ENCODE measurements at places on chromosomes 7 and 10.

DNA sequence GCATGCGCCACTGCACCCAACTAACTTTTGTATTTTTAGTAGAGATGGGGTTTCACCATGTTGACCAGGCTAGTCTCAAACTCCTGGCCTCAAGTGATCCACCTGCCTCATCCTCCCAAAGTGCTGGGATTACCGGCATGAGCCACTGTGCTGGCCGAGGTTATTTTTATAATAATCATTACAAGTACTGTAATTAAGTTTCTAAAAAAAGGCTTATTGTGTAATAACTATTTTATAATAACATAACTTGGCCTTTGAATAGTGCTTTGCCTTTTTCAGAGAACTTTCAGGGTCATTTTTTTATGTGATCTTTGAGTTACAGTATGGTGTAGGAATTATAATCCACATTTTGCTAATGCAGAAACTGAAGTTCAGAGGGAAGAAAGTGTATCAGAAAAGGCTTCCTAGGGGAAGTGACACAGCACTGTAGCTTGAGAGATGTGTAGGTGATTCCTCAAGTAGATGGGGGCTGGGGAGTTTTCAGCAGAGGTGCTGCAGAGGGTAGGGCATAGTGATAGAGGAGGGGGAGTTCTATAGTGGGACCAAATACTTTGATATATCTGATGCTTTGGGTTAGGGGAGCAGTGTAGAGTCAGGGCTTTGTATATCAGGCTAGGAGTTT, 9.2 kb upstream of the SYPL1 start:
- no peak for DNase-seq

- peak; percentile 63 for DNase-seq
These were observed 21.0 kb upstream of the GNA12 start for GRCh38 chr7:2864999-2865670.

DNA sequence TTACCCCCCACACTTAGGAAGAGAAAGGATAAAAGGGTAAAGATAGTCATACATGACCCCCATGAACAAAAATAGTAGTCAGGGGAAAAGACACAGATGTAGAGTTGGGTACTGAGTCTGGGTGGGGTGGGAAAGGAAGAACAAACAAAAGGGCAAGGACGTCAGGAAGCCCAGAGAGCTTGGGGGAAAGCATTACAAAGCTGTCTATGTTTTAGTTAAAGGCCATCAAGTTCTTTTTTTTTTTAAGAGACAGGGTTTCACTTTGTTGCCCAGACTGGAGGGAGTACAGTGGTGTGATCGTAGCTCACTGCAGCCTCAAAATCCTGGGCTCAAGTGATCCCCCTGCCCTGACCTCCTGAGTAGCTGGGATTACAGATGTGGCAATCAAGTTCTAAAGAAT, 98.4 kb upstream of the PDLIM1 start:
- no peak for DNase-seq

DNA sequence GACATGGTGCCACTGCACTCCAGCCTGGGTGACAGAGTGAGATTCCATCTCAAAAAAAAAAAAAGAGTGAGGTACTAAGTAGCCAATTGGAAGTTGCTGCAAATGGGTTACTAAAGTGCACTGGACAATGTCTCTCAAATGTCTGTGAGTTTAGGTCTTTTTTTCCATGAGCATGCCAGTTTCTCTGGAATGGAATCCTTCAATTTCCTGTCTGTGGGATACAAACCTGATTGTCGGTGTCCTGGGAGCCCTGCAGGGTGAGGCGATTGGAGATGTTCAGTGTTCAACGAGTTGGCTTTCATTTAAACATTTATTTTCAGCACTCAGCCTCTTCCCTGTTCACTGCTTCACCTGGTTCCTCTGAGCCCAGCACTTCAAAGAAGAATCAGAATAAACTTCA, 5.3 kb upstream of the CALD1 start:
- no peak for DNase-seq

GRCh38 chr10:87658858-87659555, 671 bp upstream of the PAPSS2 start:
- peak; percentile 32 for DNase-seq

DNA sequence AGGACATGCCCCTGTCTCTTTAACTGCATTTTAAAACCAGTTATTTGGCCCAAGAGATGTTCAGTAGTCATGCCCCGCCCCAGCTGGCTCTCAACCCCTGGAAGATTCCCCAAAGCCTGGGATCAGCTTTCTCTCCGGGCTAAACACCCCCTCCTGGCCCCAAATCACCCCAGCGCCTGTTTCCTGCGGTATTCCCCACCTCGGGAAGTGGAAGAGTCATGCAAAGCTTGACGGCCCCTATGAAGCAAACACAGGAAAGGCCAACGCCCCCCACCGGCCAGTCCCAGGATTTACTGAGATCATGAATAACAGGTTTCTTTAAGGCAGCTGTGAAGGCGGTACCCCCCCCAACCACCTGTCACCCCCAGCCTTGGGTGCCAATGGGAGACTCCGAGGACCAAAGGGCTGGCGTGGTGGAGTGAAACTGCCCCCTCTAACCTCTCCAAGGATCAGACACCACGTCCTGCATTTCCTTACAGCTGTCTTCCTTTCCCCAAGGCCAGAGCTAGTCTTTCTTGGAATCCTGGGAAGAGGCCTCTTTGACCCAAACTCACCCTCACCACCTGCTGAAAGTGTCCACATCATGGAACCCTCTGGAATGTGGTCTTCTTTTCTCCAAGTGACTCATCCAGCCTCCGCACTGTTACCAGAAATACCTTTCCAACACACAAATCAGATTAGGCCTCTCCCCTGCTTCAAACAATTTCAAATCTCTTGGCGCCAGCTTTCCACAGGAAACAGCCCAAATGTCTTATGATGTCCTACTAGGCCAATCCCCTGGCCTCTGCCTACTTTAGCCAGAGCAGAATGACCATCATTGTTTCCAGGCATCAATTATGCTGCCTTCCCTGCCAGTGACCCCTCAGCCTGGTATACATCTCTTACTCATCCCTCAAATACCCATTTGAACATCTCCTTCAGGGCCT, 301.5 kb downstream of the ZEB1 start:
- no peak for DNase-seq

GRCh38 chr7:130852867-130853266, 118.9 kb upstream of the KLF14 start:
- DNase-seq: no peak

DNA sequence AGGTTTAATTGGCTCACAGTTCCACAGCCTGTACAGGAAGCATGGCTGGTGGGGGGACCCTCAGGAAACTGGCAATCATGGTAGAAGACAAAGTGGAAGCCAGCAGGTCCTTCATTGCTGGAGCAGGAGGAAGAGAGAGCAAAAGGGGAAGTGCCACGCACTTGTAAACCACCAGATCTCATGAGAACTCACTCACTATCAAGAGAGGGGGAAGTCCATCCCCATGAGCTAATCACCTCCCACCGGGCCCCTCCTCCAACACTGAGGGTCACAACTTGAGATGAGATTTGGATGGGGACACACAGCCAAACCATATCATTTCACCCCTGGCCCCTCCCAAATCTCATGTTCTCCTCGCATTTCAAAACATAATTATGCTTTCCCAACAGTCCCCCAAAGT, 171.9 kb upstream of the CACNA2D1 start:
- DNase-seq: no peak

DNA sequence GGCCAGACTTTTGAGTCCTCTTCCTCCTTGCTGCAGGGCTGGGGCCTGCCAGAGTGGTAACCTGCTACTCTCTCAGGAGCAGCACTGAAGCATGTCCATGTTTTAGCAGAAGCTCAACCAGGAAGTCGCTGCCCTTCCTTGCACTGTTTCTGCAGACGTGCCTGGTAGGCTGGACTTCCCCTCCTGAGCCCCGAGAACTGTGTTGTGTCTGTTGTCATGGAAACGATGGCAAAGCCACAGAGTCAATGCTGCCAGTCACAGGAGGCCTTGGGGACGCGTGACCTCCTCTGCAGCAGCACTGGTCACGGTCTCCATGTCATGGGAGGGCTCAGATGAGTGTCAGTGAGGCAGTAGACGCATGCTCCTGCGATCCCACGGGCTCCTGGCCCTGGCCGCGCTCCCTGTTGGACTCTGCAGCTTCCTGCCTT, 145.5 kb downstream of the FANK1 start:
- DNase-seq: peak; percentile 4

DNA sequence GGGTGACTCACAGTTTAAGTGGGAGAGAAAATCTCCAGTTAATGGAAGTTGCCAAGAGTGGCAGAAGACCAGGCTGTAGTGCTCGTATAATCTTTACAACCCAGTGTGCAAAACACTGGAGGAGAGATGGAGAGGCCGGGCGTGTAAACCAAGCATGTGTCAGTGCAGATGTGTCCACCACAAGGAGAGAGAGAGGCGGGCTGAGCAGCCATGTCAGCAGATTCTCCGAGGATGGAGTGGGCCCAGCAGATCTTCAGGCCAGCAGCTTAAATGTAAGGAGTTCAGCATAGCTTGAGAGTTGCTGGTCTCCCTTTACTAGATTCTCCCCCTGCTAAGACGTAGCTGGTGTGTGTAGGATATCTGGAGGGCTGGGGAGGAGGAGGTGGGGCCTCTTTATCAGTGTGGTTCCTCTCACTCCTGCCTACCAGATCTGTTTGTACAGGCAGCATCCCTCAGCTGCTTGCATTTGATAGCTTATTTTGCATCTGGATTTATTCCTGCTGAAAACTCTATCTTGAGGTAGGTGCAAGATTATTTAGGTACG, 13.7 kb downstream of the BPGM start:
- peak; percentile 44 for DNase-seq

DNA sequence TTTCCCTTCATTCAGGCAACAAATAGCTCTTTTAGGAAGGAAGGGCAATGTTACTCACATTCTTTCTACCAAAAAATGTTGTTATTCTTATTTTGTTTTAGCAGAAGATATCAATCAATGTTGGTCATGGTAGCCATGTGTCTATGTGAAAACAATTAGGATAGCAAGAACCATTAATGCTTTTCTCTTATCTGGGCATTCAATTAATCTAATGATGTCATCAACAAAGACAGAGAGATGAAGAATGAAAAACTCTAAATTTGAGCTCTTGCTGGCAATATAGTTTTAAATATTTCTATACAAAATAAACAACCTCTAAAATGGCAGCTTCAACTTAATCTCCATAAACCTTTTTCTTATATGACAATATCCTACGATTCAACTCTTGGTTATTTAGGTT, 353.7 kb upstream of the ANKRD30A start:
- no peak for DNase-seq

Measured in SJSA1 (cell line).